ENCODE measurements at places on chromosomes 2 and 18.

DNA sequence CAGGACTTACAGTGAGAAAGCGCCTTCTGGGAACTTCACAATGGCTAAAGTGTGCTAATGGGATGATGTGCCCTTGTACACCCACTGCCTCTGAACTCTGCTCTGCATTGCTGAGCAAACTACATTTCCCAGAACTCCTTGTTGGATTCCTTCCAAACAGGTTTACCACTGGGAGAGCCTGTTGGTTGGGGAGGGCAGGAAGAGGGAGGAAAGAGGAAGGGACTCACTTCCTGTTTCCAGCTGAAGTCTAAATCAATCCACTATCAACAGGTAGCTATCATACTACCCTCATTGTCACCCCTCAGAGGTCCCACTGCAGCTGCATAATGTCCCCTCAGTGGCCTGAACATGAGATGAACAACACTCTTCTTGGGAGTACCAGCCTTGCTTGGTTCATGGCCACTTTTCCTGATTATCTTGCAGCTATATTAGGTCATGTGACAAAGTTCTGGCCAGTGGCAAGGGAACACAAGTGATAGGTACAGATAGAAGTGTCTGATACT lies 109.7 kb downstream of the MSH2 start:
- DNase-seq: peak; percentile 53

DNA sequence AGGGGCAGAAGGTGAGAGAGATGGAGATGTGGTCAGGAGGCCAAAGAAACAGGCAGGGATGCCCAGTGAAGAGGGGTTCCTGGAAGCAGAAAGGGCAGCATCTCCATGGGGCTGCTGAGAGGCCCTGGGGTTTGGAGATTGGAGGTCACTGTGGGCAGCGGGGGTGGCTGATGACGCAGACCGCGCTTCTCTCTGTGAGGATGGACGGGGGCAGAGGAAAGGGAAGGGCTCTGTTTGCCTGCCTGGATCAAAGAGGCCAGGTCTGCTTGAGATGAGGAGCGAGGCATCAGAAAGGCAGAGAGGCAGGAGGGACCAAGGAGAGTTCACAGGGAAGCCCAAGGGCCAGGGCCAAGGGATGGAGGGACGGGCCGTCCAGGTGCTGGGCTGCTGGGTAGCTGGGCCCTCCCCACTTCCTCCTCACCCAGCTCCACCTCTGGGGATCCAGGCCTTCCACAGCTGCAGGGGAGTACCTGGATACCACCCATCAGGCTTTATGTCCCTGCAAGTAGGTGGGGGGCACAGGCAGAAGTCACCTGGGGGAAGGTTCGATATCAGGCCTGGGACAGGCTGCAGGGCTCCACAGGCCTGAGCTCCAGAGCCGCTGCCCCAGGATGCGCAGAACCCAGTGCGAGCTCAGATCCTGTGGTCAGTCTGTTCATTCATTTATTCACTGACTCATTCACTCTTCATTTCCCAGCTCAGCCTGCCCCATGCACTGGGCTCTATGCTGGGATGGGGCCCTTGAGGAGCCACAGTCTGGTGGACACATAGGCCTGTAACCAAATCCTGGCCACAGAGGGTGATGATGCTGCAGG lies 30.6 kb downstream of the ADRA2B start:
- DNase-seq: no peak

GRCh38 chr2:76170856-76171255 lies 460.1 kb upstream of the GCFC2 start:
- DNase-seq: no peak

- no peak for DNase-seq
Measured at GRCh38 chr2:158217593-158217992, 115.9 kb downstream of the UPP2 start.

DNA sequence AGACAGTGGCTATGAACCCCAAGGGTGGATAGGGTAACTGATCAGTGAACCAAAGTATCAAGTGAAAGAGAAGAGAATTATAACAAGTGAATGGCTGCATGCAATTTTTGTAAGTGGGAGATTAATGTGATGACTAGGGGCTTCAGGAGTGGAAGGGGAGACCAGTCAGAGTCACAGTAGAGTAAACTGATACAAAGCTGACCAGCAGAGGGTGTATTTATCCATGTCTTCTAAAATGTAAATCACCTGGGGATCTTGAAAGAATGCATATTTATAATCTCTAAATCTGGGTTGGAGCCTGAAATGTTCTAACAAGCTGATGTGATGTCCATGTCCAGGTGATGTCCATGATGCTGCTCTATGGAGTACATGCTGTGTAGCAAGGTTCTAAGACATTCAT lies 1351.3 kb upstream of the CHAC2 start:
- DNase-seq: no peak

DNA sequence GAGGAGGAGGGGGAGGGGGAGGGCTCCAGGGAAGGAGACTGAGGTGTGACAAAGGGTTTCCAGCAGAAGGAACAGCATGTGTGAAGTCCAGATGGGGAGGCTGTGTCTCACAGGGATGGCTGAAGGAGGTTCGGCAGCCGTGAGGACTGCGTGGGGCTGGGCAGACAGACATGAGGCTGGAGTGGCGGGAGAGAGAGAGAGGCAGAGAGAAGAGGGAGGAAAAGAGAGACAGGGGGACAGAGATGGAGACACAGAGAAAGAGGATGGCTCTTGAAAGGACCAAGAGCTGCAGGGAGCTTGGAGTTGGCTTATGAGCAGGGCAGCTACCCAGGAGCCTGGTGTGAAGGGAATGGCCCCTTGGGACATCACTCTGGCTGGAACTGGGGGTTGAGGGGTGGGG lies 138.9 kb upstream of the ASB18 start:
- DNase-seq: no peak

GRCh38 chr18:56532176-56532840 lies 106.1 kb downstream of the TXNL1 start:
- no peak for DNase-seq

GRCh38 chr18:11688972-11689668 lies at the start of gene GNAL:
Gene GNAL (plus strand): TSS chr18:11689264. CDS start chr18:11689564, 300 bp downstream.
- DNase-seq: peak; percentile 58

DNA sequence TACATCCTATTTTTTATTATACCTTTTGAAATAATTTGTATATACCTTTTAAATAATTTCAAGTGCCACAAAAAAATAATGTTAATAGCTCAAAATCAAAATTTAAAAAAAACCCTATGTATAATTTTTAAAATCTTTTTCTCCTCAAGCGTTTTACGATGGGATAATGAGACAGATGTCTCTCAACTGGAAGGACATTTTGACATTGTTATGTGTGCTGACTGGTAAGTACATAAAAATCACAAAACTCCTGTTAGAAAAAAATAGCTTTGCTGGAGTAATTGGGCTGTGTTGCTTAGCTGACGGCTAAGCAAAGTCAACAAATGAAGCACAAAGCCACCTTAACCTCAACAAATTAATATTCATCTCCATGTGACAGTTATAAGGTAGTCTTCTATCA lies 198.0 kb upstream of the SIX3 start:
- no peak for DNase-seq

DNA sequence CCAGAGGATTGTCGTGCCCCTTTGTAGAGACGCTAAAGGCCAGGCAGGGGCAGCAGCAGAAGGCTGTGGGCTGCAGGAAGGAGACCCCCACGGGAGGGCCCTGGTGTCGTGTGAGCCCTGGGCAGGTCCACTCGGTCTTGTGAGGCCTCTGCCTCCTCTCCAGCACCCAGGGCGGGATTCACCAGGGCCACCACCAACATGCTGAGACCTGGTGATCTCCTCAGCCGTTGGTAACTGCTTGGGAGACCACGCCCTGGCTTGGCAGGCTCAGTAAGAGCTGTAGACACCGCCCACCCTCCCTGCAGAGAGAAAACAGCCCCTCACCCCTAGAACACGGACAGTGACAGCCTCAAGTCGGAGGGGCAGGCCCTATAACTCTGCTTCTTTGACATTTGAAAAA lies 21.1 kb downstream of the MBP start:
- DNase-seq: no peak

- no peak for DNase-seq
Measured at GRCh38 chr2:18473241-18474181, 86.9 kb downstream of the RDH14 start.

Data from NCI-H2029 (cell line).